ENCODE measurements at places on chromosomes 12 and 14. TPM values are rescaled to one million over a fixed set of nuclear protein-coding genes. Genes with fewer than 3 reads are reported as not detected.

DNA sequence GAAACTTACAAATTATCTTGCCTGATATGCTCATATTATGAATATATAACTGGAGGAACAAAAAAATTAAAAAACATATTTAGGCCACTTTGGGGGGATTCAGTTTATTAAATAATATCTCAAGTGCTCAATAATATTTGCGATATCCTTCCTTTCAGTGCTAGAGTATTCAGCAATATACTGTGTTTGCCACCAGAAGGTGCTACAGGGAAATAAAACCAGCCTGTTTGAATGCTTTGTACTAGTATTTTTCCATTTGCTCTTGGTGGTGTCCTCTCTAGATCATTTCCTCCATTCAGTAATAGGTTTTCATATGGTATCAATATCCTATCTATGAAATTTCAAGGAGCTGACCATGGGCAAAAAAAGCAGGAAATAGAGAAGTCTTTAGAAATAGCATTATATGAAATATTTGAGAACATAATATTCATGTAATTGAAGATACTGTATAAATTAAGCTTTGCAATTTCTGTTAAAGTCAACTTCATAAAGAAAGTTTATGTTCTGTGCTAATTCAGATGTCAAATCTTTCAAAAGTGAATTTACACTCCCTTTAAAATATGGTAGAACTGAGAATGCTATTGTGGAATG lies 106.2 kb upstream of the NAV3 start:
- peak; percentile 44 for DNase-seq

DNA sequence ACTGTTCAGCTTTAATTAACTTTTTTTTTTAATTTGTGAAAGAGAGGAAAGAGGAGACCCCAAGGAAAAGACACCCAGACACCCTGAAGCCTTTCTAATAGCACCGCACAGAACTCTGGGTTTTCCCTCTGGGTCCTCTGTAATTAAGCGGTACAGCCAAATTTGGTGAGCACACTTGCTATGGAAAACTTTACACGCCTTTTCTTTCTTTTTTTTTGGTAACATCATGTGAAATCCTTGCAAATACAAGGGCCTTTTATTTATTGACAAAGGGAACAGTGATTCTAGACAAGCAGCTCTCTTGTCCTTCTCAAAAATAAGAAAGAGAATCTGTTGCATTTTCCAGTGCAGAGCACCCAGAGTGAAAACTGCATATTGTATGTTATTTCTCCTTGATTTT lies 44.4 kb upstream of the CPM start:
- DNase-seq, result no peak

RNF212B gene
- total RNA-seq, result not detected

DNA sequence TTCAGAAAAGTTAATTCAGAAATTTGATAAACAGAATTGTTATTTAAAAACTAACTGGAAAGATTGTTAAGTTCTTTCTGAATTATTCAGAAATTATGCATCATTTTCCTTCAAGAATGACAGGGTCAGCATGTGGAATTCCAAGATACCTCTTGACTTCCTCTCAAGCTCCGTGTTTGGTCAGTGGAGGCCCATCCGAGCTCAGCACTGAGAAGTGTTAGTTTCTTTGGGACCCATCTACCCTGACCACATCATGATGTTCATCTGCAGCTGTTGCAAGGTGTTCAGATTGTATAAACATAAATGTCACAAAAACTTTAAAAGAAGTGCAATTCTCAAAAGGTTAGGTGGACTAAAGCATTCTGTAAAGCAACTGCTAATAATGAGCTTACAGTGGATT lies 33.7 kb downstream of the MDM2 start:
- DNase-seq, result no peak

DNA sequence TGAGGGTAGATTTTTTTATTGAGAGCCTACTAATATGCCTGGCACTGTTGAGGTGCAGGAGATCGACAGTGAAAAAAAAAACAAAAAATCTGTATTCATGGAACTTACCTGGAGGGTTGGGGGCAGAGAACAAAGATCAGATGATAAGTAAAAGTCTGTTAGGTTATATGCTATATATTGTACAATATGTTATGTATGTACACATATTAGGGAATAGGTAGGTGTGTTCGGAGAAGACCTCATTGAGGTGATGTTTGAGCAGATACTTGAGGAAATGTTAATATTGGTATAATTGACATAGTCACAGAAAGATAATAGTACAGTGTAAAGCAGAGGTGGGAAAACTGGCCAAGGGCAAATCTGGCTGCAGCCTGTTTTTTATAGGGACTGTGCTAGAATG lies 5.6 kb downstream of the ARF6 start:
- no peak for DNase-seq

- no peak for DNase-seq
These were observed 4.8 kb downstream of the SYNE3 start for GRCh38 chr14:95511687-95512086.

DNA sequence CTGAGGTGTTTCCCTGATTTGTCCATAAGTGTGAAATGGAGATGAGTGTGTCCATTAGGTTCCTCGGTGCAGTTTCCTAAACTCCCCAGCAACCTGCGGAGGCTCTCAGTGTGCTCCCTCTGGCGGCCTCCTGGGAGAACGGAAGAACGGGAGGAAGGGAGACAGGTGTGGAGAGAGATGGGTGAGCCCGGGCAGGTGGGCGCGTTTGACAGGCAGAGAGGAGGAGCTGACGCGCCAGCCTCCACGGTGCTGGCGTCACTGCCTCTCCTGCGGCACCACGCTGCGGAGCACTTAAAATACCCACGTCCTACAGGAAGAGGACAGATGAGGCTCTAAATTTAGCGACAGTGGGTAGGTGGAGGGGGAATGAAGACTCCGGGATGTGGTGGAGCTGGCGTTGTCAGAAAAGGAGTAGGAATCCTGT lies 26.8 kb upstream of the PEX5 start:
- no peak for DNase-seq

KCNMB4 gene
- total RNA-seq, result 2.2 TPM
